Fibroblast of the aortic adventitia (primary cell): ENCODE measurements at places on chromosomes 11 and 22. TPM values are rescaled to one million over a fixed set of nuclear protein-coding genes. Genes with fewer than 3 reads are reported as not detected.

GRCh38 chr22:39395936-39396796 lies 3.4 kb upstream of the TAB1 start:
- DNase-seq, result no peak

RFPL3 gene
- total RNA-seq, result not detected in 2 replicates

ZBTB16 gene
- 0.27 and 0.41 TPM in 2 replicates for total RNA-seq

DNA sequence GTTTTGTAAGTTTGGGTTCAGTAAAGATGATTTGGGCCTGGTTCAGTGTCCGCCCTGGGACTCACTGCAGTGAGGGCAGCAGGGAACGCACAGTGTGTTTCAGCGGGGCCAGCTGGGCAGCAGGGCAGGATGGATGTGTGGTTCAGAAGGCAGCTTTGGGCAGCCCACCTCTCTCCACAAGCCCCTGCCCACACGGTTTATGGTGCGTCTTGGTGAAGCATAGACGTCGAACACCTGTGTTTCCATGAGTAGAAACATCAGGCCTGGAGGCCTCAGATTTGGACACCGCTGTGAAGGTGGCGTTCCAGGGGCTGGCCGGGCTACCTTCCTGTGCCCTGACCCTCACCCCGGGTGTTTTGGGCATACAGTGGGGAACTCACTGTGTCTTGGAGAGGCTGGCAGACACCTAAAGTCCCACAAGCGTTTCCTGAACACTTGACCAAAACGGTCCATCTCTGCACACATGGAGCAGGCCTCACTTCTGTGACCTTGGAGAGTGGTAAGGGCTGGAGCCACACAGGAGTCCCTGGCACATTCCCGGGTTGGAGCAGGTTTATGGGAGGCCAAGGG lies 59.0 kb downstream of the ST14 start:
- no peak for DNase-seq

DNA sequence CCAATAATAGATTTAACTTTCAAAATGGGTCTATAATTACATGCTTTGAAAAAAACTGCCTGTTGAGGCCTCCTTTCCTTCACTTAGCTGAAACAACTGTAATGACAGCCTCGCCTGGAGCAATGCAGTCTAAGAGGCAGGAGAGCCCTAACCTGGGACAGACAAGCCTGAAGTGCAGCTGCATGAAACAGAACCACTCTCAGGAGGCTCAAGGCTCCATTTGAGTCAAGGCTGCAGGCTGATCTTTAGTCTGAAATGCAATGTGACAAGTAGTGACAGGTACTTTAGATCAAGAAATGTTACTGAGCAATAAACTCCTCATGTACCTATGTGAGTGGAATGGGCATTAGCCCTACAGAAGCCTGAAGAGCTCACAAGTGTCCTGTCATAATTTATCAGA lies 414.0 kb upstream of the LUZP2 start:
- no peak for DNase-seq
